ENCODE measurements at places on chromosomes 6 and 20.

DNA sequence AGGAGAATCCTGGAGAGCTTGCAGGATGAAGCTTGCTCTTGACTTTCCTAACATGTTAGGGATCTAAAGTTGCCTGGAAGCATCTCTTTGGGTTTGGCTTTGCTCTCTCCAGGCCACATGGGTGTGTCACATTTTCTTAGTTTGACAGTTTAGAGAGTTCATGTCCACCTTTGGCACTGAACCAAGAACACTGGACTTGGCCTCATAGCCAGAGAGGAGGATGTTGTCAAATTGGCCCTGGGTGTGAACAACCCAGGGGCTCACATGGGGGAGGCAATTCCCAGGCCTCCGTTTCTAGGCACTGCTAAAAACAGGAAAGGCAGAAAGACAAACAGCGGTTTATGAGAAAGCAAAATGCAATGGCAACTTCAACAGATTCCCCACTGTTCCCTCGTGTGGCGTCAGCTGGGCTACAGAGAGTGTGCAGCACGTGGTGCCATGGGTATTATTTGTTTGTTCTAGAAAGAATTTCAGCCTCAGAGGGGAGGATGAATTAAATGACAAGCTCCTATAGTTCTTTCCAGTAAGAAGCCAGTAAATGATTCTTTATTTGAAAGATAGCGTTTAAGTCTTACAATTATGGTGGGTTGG is 93.9 kb downstream of the CLIC5 start:
- no peak for DNase-seq

- DNase-seq: no peak
These were observed 28.7 kb upstream of the CLDN20 start for GRCh38 chr6:155235087-155235486.

DNA sequence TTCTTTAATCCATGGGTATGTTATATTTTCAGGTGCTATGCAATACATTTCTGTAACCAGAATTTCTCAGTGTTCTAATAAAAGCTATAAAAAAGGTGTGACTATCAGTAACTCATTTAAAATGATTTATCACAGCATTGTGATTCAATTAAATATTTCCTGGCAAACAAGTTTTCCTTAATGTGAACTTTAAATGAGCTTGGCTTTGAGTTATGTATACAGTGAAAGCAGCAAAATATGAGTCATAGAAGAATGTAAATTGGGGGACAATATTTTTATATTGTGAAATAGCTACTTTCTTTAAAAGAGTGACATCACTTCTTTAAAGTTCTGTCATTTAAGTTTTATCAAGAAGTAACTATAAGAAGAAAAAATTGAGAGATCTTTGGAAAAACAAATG is 484.9 kb upstream of the MAN1A1 start:
- no peak for DNase-seq

GRCh38 chr6:83152913-83153312 is 40.2 kb downstream of the PGM3 start:
- DNase-seq: no peak

GRCh38 chr6:42378536-42378935 is 73.2 kb downstream of the TRERF1 start:
- no peak for DNase-seq

GRCh38 chr6:132487762-132488161 is 25.2 kb downstream of the STX7 start:
- DNase-seq: no peak

DNA sequence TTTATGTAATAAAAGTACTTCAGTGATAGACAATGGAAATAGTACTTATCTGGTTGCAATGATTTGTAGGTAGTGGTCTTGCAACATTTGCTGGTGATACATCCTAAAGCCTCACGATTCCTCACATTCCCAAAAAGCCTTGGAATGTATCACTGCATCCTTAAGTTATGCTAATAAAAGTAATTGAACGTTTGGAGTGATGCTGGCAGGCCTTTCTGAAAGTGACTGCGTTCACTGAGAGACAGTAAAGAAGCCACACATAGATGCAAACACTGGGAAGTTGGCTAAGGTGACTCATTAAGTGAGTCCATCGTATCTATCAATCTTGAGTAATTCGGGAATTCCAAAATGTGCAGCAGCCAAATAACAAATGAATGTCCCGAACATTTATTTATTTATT is 444.1 kb upstream of the SOX4 start:
- no peak for DNase-seq

DNA sequence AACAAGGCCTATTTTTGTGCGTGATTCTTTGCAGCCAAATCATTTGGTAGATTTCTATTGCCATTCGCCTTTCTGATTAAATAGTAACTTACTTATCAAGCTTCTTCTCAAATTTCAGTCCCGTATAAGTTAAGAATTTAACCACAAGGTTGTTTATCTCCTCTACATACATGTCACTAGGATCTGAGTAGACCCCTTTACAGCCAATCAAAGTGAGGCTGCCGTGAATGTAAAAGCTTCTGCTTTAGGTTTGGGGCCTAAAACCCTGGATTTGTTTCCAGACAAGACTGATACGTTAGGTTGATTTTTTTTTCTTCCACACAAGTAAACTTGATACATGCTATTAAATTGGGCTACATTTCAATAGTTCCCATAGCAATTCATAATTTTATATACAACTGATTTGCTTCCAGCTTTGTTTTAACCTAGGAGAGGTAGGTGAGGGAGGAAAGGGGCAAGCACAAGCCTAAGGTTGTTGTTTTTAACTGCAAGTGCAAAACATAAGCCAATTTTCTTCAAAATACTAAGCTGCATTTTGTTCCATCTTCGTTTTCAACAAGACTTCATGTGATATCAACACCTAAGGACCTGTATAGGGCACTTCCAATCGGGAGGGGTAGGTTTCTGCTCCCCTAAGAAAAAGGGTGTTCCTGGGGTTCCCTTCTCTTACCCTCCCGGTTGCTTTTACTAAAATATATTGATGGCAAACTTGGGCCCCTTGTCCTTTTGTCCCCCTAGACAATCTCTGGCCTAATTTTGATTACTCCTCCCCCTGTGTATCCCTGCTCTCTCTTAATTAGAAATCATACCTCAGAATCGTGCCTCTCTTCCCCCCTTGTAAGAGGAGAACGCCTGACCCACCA is 1.7 kb downstream of the RANBP9 start:
- no peak for DNase-seq

DNA sequence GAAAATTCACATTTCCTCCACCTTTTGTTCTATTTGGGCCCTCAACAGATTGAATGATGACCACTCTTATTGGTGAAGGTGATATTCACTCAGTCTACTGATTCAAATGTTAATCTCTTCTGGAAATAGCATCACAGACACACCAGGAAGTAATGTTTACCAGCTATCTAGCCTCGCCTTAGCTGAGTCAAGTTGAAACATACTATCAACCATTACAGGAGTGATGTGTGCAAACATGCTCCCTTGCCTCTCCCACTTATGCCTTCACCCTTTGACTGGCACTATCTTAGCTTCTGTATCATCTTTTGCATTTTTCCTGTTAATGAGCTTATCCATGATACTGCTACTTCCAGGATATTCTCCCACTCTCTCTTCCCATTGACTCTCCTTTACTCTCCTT is 191.9 kb downstream of the CENPW start:
- DNase-seq: no peak

GRCh38 chr6:73394577-73395354 is at the start of gene DDX43:
DDX43 (plus strand) TSS chr6:73394828; CDS start chr6:73394906, 78 bp downstream.
- DNase-seq: no peak

GRCh38 chr6:20061952-20062351 is 150.3 kb downstream of the MBOAT1 start:
- DNase-seq: no peak

GRCh38 chr6:157859775-157860504 is 36.9 kb downstream of the SNX9 start:
- DNase-seq: no peak

GRCh38 chr6:56231827-56232226 is 15.6 kb downstream of the COL21A1 start:
- no peak for DNase-seq

DNA sequence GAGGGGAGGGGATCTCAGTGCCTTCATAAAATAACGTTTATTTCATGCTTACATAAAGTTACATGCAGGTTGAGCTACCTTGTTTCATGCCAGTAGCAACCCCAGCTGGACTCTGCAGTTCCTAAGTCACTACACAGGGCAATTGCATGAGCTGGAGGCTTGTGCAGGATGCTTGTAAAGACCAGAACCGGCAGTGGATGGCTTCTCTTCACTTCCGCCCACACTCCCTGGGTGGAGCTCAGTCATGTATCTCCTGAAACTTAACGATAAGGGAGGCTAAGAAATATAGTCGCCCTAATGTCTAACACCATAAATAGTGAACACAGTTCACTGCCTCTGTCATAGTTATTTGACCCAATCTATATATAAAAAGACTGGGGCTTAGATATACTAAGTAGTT is 99.4 kb upstream of the RAB32 start:
- DNase-seq: no peak

DNA sequence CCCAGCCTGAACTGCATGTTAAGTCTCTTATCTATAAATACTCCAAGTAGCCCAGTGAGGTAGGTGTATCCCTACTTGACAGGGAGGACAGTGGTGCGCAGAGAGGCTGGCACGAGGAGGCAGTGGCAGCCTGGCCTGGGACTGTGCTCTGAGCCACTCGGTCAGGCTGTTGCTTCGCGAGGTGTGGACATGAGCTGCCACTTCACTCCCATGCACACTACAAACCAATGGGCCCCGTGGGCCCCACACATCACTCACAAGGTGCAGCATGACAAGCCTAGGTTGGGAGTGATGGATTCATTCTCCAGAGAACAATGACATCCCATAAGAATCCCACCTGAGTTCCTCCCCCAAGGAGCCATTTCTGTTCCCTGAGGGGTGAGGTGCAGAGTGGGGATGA is 54.9 kb downstream of the TMEM242 start:
- no peak for DNase-seq

GRCh38 chr20:3402453-3402852 is 5.0 kb downstream of the DNAAF9 start:
- no peak for DNase-seq

DNA sequence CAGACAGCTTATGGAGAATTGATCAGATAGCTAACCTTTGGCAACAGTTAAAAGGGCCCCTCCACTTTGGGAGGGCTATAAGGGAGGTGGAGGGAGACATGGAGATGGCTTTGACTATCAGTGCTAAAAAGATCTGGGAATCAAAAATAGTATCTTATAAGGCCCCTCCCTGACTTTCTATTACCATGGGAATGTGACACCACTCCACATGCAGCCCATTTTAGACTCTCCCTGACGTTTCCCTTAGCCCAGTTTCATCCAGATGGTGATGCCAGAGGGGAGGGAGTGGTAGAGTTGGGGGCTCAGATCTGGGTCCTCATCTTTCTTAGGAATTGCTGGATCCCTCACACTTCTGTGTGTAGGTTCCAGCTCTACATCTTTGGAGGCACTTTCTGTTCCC is 200.0 kb upstream of the DTNBP1 start:
- no peak for DNase-seq

- no peak for DNase-seq
These were observed 365.9 kb downstream of the TAF4 start for GRCh38 chr20:61699495-61700374.

- DNase-seq: no peak
These were observed 780 bp downstream of the ARMC12 start for GRCh38 chr6:35737413-35738211.
